ENCODE measurements at places on chromosomes 6 and 20.

DNA sequence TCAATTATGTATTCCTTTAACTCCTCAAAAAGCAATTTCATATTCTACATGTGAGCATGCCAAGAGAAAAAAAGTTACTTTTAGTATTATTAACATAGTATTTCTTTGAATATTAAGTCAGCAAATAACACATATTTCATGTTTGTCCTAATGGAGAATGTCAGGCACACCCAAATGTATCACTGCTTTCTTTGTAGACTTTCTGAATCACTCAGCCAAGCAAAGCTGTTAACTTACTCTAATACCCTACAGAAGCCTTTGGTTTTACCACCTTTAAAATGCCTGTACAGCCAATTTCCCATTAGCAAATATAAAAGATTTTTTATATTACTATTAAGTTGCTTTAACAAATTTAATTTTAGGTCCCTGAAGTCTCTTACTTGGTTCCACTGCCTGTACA, 23.8 kb downstream of the FRK start:
- no peak for DNase-seq

GRCh38 chr20:47691625-47692024, 93.7 kb downstream of the SULF2 start:
- DNase-seq = no peak

GRCh38 chr6:100774681-100775080, 106.4 kb downstream of the ASCC3 start:
- no peak for DNase-seq

GRCh38 chr20:13424174-13424833, 203.2 kb downstream of the ISM1 start:
- DNase-seq = no peak

- no peak for DNase-seq
Observed at GRCh38 chr20:58847463-58847862, 3.2 kb downstream of the GNAS-AS1 start.

DNA sequence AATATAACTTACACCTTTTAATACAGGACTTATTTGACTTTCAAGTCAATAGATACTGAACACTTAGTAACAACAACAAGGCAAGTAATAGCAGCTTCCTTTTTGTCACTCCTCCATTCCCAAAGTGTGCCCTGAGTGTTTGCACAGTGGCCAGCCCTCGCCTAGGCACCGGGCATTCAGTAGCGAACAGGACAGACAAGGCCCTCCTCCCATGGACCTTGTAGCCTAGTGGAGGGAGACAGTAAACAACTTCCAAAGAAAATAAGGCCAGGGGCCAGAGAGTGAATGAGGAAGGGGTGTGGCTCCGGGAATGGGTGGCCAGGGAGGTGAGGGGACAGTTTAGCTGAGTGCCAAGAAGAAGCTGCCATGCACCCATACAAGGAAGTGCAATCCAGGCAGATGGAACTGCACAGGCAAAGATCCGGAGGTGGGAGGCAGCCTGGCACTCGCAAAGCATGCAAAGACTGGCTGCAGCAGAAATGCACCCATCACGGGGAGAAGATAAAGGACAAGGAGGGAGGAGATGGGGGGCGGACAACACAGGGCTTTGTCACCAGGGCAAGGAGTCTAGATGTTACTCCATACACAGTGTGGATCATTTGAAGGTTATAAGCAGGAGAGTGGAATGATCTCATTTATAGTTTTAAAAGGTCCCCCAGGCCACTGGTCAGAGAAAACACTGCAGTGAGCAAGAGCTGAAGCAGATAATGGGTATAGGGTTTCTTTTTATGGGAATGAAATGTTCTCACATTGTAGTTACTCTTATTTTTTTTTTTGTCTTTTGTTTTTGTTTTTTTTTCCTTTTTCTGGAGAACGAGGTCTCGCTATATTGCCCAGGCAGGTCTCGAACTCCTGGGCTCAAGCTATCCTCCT, 32.2 kb downstream of the ATP9A start:
- no peak for DNase-seq

GRCh38 chr6:168156742-168157265, 77.8 kb upstream of the FRMD1 start:
- no peak for DNase-seq

DNA sequence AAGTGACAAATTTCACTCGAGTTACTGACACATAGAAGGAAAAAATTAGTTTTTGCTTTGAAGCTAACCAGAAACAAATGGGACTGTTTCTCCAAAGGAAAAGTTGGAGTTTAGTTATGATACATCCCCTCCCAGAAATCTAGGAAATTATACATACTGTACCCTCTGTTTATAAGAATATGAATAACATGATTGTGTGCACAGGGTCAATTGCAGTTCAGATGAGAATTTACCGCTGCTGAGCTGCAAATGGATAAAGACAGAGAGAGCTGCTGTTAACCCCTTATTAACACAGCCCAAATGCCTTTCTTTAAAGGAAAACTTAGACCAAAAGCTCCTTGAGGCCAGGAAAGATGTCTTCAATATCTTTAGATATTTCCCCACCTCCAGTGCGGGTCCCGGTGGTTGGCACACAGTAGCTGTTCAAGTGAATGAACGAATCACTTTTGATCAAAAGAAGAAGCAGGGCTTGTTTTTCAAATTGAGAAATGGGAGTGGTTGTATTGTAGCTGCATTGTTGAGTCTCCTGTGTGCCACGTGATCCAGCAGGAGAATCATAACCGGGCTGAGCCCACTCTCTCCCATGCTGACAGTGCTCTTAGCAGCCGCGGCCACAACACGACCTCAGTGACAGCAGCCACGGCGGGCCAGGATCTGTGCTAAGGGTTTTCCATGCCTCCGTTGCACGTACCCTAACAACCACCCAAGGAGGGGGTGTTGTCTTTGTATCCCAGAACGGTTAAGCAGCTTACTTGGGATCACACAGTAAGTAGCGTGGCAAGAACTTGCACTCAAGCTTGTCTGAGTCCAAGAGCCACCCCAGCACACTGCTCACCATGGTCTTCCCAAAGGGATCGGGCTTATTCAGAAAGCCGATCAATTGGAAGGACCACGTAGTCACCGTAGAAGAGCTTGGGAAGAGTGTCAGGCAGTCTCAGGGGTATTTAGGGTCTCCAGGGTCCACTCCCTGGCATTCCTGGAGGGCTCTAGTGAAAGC, 53.5 kb upstream of the BMP6 start:
- no peak for DNase-seq

GRCh38 chr6:116872771-116873170, 4.3 kb upstream of the RFX6 start:
- no peak for DNase-seq

DNA sequence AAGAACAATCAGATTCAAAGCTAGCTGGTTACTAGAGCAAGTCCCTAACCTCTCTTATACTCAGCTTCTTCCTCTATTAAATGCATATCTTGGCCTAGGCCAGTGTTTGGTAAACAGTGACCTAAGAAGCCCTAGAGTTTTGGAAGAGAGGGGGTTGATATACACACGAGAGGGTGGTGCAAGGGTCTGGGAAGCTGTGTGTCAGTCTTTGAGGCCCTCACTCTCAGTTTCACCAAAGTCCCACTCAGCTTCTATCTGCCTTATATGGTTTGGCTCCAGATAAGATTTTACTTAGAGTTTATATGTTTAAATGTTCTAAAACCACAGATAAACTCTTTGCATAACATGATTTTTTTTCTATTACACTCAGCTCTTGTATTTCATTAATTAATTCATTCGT, 526.1 kb upstream of the BTBD3 start:
- no peak for DNase-seq

GRCh38 chr6:11824986-11825385, 46.4 kb upstream of the ADTRP start:
- no peak for DNase-seq

DNA sequence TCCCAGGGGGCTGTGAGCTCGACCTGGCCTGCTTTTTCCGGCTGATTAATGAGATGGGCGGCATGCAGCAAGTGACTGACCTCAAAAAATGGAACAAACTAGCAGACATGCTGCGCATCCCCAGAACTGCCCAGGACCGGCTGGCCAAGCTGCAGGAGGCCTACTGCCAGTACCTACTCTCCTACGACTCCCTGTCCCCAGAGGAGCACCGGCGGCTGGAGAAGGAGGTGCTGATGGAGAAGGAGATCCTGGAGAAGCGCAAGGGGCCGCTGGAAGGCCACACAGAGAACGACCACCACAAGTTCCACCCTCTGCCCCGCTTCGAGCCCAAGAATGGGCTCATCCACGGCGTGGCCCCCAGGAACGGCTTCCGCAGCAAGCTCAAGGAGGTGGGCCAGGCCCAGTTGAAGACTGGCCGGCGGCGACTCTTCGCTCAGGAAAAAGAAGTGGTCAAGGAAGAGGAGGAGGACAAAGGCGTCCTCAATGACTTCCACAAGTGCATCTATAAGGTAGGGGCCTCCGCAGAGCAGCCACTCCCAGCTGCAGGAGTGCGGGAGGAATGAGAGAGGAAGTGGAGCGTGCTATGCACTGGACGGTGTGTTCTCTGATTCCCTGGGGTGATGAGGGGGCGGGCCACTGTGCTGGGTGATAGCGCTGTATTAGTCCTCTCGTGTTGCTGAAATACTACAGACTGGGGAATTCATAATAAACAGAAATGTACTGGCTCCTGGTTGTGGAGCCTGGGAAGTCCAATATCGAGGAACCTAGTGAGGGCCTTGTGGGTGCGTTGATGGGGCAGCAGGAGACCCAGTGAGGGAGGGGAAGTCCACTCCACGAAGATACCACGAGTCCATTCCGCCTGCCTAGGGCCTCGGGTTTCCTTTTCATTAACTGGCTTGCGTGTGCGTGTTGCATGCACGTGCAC, 161.7 kb downstream of the DTNBP1 start:
- no peak for DNase-seq

GRCh38 chr6:157219201-157220200, 103.8 kb downstream of the TMEM242 start:
- no peak for DNase-seq

- DNase-seq = no peak
Observed at GRCh38 chr6:70133246-70133645, 169.6 kb downstream of the COL9A1 start.

- no peak for DNase-seq
Observed at GRCh38 chr6:170510631-170511030, 42.5 kb downstream of the PSMB1 start.
